Activated gamma-delta T cell treated with Interleukin-2 at 50 U/mL for 16 hours (primary cell): ENCODE measurements at places on chromosomes 5 and 9.

DNA sequence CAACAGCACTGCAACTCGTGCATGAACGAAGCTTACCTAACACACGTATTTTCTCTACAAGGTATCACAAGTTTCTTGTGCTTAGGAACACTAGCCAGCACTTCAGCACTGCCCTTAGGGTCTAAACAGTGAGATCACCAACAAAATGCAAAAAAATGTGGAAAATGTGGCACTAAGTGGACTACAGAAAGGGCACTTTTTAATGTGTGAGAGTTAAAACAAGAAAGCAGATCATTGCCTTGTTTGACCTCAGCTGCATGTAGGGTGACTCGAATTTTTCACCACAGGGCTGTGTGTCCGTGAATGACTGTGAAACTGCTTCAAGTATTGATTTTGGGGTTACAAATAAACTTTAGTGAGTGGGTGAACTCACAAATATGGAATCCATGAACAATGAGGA lies 90.5 kb downstream of the MARCHF3 start:
- DNase-seq = no peak

- DNase-seq = no peak
Measured at GRCh38 chr9:115944166-115944948, 209.2 kb upstream of the PAPPA start.

- no peak for DNase-seq
Measured at GRCh38 chr5:174003795-174004194, 14.8 kb downstream of the C5orf47 start.

GRCh38 chr9:120383999-120384924 lies 195.7 kb downstream of the CDK5RAP2 start:
- no peak for DNase-seq
